ENCODE measurements at places on chromosomes 7 and 10. TPM values are rescaled to one million over a fixed set of nuclear protein-coding genes. Genes with fewer than 3 reads are reported as not detected.

DNA sequence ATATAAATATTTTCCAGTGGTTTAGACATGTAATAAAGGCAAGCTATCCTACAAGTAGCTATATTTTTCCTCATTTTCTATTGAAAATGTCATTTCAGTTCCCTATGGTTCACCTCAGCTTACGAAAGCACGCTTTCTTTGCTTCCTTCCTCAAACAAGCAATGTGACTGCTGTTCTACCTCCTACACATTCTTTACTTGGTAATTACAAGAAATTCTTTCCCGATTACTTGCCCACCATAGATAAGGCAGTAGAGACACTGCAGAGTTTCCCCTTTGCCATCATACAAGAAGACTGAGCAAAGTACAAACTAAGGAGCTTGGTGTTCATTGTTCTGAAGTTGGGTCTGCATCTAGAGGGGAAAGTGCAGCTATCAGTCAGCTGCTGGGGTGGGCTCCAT is 249.4 kb downstream of the CRPPA start:
- DNase-seq, result no peak

DNA sequence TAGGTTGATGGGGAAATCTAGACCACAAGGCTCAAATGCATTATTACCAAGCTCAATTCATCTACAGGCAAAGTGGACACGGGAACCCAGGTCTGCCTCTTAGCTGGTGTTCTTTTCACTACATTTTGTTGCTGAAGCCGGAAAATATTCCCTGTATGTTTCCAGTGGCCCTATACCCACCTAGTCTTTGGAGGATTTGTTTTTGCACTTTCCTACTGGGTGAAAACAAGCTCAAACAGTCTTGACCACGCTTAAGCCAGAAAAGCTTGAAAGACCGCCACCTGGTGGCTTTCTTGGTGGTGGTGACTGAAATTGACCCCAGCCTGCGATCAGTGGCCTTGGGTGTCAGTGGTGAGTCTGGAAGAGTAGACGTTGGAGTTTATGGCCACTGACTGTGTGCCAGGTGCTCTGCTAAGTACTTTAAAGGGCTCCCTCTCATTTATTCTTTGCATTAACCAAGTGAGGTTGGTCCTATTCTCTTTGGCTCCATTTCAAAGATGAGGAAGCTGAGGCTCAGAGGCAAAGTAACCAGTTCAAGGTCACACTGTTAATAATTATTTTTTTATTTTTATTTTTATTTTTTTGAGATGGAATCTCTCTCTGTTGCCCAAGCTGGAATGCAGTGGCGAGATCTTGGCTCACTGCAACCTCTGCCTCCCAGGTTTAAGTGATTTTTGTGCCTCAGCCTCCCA is 11.1 kb upstream of the CRTAC1 start:
- DNase-seq, result no peak

- no peak for DNase-seq
These were observed 43.3 kb downstream of the DIP2C start for GRCh38 chr10:646118-646524.

- no peak for DNase-seq
These were observed 54.9 kb downstream of the SEM1 start for GRCh38 chr7:96654630-96655188.

- no peak for DNase-seq
These were observed 65.7 kb downstream of the PWWP2B start for GRCh38 chr10:132462463-132463332.

DNA sequence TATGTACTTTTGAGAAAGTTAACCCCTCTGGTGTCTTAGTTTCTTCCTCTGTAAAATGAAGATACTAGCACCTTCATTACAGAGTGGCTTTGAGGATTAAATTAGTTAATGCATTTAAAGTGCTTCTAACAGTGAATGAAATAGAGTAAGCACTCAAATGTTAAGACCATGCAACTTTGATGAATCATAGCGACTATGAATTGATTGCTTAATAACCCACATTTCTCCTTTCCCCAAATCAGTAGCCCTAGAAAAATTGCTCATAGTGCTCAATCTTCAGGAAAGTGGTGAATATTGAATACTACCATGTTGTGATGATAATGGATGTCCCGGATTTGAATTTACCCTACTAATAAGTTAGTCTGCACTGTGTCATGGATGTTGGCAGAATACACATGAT is 48.1 kb downstream of the CD36 start:
- DNase-seq, result no peak

DNA sequence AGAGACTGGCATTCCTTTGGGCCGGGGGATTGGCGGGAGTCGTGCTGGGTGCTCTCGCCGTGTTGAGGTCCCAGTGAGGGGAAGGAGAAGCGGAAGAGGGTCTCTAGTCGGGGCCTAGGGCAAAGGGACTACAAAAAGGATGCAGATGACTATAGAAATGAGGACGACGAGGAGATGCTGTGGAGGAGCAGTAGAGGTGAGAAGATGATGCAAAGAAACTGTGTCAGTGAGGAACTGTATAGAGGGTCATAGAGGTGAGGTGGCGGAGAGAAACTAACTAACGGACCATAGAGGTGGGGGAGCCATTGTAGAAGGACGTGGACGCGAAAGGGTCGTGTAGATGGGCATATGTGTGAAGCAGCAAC is 324 bp downstream of the TWNK start:
- no peak for DNase-seq

DNA sequence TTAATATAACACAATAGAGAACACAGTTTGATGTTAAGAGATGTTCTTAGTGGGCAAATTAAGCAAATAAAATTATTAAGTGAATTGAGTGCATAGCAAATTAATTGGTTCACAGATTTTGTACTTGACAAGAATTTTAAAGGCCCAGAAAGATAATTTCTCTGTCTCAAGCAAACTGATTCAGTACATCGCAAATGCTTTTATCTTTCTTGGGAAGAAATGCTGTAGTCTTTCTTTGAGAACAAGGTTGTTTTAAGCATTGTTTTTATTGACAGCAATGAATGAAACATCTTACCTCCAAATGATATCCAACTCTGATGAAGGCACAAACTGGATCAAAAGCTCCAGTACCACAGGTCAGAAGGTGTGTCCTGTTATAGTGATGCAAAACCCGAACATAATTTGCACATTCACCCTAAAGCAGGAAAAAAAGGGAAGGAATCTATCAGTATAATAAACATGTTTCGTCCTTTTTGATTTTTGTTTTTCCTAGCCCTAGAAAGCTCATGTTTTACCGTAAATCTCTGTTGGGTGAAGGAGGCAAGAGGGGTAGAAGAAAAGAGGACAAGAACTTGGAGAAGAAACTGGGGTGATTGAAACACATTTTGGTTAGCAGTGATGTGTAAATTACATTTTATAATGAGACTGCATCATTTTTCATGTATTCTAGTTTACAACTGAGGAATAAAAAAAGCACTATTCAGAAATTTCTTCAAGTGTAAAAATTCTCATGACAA is 182.6 kb downstream of the SEMA3E start:
- no peak for DNase-seq

DNA sequence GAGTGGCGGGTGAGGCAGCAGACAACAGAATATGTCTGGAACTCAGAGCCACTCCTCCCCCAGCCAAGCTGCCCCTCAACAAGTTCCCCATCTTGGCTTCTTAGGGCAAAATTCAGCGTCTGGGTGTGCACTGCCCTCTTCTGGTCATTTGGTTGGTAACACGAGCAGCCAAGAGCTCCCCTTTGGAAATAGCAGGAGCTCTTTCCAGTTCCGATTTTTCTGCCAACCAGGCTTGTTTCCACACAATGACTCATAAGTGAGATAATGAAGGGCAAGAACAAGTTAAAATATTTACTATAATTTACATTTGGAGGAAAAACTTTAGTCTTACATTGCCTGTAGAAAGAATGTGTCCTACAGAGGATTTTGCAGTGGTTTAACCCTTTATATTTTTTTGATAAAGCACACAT is 70.5 kb downstream of the ADCYAP1R1 start:
- DNase-seq, result peak; percentile 22

GRCh38 chr7:24475166-24475961 is 97.9 kb upstream of the PALS2 start:
- no peak for DNase-seq

GRCh38 chr7:40760293-40760964 is 625.6 kb downstream of the SUGCT start:
- DNase-seq, result no peak

DNA sequence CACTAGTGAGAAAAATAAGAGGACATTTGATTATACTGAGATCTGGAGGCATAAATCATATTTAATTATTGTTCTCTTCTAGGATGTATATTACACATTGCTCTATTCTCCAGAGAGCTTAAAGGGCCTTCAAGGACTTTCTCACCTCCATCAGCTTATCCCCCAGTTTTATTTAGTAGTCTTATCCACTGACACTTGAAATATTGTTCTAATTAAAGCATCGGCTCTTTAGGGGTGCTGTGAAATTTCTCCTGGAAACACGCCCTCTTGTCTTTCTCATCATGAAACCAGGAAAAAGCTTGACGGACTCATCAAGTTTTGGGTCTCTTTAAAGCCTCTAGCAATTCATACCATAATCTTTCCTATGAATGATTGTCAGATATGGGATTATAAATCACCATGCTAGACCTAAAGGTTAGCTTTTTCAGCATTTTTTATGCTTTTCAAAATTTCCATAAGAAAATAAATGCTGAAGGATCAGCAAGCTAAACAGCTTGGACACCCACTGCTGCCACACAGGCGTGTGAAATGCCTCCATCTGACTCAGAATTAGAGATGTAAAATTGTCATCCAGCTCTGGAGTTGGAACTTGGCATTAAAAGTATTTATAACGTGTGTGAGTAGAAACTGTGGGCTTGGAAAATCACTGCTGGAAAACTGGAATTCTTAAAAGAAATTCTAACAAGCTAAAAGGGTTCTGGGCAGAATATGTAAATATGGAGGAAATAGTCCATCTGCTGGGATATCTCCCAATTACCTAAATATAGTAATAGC is 216.3 kb downstream of the CHRM2 start:
- no peak for DNase-seq

DNA sequence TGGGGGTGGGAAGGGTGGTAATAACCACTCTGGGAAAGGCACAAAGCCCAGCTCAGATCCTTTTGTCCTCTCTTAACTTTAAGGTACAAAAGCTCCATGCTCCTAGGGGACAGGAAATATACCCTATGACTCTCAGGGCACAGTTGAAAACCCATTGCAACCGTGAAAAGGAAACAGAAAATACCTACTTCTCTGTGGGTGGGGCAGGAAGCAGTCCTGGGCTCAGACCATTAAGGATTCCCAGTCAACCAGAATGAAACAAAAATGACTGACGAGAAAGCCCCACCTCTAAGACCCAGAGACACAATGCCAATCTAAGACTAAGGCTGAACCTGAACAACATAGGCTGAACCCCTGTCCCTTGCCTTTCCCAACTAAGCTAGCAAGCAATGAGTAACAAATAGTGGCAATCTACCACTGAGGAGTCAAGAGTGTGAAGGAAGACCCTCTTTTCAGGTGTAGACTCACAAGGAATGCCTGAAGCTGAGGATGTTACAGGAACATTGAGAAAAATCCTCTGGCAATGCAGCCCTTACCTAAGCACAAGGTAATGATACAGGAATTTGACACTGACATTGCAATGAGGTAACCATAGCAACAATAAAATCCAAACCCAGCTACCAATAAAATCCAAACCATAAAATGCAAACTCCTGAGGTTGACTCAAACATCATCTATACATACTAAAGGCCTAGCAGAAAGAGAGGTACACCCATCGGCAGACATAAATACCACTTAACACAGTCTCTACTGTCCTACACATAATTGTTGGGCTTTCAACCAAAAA is 380.1 kb downstream of the HPSE2 start:
- DNase-seq, result no peak

GRCh38 chr10:26730552-26730951 is 33.1 kb downstream of the PDSS1 start:
- no peak for DNase-seq

GRCh38 chr10:7260412-7260900 is 150.4 kb downstream of the SFMBT2 start:
- DNase-seq, result no peak

LIPN gene
- not detected for total RNA-seq

AKR1D1 gene
- not detected for total RNA-seq

GRIFIN gene
- not detected for total RNA-seq

FFAR4 gene
- total RNA-seq, result not detected

Measured in naive thymus-derived CD8-positive, alpha-beta T cell (primary cell).